ENCODE measurements at places on chromosomes 11 and 22.

GRCh38 chr11:33855500-33855899 is 36.4 kb downstream of the LMO2 start:
- no peak for DNase-seq

DNA sequence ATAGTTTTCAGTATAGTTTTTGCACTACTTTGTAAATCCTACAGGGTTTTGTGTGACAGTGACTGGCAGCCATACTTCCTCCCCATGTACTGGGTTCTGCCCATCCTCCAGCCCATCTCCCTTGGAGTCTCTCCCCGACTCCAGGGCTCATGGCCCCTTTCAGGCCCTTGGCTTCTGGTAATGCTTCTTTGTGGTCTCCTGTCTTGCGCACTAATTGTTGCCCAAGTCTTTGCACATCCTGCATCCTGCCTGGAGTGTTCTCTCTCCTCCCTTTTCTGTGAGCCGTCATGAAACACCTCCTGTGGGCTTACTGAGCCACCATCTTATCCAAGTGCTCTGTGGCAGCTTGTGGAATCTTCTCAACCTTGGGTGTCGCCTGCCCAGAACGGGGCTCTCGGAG is 11.4 kb upstream of the KCNQ1OT1 start:
- no peak for DNase-seq

- DNase-seq = no peak
Observed at GRCh38 chr22:42397332-42398249, 34.6 kb downstream of the NFAM1 start.

DNA sequence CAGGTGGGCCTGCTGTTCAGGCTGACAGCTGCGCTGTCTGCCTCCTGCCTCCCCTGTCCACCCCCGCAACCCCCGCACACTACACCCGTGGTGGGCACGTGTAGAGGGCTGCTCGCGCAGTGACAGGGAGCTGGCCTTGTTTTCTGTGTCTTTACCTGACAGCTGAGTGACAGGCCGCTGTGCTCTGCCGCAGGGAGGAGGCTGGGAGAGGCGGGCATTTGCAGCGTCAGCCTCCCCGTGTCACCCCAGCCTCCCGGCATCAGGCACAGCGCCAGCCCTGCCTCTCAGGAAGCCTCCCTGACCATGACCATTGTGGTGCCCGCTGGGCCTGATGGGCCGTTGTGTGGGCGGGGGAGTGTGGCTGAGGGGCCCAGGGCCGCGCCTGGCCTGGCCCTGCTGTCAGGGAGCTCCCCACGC is 32.0 kb upstream of the RELT start:
- DNase-seq = no peak

- no peak for DNase-seq
Observed at GRCh38 chr11:1825039-1825740, 9.6 kb upstream of the SYT8 start.

- no peak for DNase-seq
Observed at GRCh38 chr11:293852-294661, 5.1 kb downstream of the PGGHG start.

DNA sequence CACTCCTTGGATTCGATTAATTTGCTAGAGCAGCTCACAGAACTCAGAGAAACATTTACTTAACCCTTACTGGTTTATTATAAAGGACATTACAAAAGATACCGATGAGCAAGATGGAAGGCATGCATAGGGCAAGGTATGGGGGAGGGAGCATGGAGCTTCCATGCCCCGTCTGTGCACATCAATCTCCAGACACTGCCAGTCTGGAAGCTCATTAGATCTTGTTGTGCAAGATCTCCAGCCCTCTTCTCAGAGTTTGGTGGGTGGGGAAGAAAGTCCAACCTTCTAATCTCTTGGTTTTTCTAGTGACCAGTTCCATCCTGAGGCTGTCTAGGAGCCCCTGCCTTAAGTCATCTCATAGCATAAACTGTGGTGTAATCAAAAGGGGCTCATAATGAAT is 190.7 kb downstream of the UVRAG start:
- no peak for DNase-seq

DNA sequence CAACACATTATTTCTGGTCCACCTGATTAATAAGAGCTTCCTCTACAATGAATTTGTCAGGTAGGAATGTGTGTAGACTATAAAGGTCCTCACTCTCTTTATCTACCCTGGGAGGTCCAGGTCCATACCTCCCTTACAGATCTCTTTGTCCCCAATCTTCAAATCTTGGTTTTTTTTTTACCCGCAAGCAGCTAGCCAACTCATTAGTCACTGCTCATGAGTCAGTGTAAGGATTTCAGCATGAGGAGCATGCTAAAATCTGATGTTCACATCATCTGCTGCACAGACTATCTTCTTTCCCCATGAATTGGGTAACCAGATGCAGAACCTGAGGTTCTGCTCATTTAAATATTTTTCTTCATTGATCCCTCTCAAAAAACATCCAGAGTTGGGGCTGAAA is 397.0 kb upstream of the ISX start:
- DNase-seq = no peak

- no peak for DNase-seq
Observed at GRCh38 chr11:64068705-64069400, 33.1 kb downstream of the FLRT1 start.

- DNase-seq = no peak
Observed at GRCh38 chr22:27258616-27259172, 542.9 kb downstream of the MN1 start.

DNA sequence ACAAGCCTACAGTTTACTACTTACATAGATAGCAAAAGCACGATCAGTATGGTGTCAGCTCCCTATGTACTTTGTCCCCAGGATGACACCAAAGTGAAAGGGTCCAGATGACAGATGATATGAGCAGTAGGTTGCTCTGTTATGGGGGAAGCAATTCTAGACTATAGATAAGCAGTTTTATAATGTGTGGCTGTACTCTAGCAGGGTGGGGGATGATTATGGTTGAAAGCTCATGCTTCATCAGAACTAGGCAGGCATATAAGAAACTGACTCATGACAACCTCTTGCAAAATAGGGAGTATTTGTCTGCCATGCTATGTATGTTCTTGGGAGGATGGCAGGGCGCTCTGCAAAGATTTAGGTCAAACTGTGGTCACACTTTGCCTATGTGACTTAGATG is 158.2 kb upstream of the ZBED5 start:
- no peak for DNase-seq

- DNase-seq = no peak
Observed at GRCh38 chr22:39728236-39728860, 157.8 kb downstream of the CACNA1I start.

GRCh38 chr11:86627776-86628455 is 44.5 kb downstream of the ME3 start:
- DNase-seq = no peak

GRCh38 chr22:30855677-30856518 is 112.7 kb downstream of the MORC2 start:
- no peak for DNase-seq

DNA sequence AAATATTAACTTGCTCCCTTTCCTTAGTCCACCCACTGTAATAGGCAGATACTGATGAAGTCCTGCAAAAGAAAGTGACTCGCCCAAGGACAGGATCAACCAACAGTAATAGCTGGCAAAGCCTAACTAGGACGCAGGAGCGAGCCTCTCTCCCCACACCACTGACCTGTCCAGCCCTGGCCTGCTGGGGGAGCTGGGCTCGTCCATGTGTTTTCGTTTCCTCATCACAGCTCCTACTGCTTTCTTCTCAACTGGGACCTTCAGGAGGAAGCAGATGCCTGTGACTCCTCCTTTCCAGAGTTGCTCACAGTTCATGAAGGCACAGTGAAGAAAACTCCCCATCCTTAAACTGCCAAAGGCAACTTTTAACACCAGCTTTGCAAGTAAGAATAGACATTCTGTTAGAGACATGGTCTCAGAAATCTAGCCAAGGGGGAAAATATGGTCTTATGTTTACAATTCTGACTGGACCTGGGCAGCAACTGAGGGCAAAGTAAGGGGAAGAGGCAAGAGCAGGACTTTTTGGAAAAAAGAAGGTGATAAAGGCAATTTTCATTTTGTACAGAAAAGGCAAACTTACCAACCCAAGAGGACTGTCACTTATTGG is 11.6 kb upstream of the GPHA2 start:
- DNase-seq = no peak

GRCh38 chr11:115199481-115200069 is 304.6 kb downstream of the CADM1 start:
- no peak for DNase-seq

DNA sequence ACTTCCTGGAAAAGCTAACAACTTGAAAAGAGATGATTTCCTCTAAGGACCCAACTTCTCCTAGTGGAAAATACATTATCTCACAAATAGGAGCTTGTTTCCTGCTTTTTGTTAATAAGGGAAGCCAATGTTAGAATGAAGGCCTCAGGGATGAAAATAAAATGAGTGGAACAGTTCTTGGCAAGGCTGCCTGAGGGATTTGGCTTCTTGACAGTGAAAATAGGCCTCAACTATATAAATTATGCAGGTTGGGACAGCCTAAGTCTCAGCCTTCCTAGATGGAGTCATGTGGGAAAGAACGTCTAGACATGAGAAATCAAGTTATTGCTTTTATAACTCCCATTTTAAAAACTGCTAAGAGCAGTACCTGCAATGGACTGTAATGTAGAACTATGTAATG is 92.8 kb upstream of the FIBIN start:
- no peak for DNase-seq

DNA sequence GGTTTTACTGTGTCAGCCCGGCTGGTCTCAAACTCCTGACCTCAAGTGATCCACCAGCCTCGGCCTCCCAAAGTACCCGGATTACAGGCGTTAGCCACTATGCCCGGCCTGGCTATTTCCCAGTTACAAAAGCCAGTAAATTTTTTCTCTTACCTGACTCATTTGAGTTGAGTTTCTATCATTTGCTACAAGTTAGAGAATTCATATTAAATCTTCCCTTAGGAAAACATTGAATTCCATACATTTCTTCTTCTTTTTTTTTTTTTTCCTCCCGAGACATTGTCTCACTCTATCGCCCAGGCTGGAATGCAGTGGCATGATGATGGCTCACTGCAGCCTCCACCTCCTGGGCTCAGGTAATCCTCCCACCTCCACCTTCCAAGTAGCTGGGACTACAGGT is 26.0 kb downstream of the CHEK2 start:
- no peak for DNase-seq

- no peak for DNase-seq
Observed at GRCh38 chr11:69644071-69644961, 3.4 kb downstream of the CCND1 start.

DNA sequence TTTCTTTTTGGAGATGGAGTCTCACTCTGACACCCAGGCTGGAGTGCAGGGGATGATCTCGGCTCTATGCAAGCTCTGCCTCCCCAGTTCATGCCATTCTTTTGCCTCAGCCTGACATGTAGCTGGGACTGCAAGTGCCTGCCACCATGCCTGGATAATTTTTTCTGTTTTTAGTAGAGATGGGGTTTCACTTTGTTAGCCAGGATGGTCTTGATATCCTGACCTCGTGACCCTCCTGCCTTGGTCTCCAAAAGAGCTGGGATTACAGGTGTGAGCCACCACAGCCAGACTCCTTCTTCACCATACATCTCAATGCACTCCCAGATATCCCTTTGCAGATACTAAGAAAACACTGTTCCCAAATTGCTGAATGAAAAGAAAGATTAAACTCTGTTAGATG is 224.3 kb downstream of the OR4A5 start:
- no peak for DNase-seq

DNA sequence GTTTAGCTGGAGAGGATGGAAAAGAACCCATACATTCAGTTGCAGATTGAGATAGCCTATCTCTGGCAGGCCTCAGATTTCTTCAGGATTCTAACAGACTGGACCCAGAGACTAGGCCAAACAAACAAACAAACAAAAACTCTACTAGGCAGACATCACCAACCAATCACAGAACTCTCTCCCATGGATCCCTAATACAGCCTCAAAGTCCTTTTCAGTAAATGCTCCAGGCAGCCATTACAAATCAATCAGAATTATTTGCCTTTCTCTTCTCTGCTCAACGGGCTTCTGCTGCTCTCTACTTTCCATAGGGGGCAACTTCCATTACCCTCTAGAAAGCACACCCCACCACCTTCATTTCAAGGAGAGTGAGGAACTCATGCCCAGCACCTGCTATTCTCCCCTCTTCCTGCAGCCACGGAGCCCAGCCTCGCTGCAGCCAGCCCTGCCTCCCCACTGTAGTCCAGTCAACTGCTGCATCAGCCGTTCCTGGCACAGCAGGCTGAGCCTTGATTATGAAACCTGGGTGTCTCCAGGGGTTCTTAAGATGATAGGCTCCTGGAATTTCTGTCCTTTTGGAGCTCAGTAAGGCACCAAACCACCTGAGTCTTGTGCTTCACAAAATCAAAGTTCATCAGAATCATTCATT is 19.0 kb upstream of the SMIM35 start:
- no peak for DNase-seq

- DNase-seq = no peak
Observed at GRCh38 chr11:69934861-69935494, 115.8 kb upstream of the FGF3 start.

DNA sequence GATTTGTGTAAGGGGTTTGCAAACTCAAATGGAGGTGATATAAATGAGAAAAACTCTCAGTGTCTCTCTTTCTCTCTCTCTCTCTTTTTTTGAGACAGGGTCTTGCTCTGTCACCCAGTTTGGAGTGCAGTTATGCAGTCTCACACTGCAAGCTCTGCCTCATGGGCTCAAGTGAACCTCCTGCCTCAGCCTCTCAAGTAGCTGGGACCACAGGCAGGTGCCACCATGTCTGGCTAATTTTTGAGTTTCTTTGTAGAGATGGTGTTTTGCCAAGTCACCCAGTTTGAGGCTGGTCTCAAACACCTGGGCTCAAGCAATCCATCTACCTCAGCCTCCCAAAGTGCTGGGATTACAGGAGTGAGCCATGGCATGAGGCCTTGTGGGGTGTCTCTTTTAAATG is 2.9 kb downstream of the BIRC3 start:
- no peak for DNase-seq

DNA sequence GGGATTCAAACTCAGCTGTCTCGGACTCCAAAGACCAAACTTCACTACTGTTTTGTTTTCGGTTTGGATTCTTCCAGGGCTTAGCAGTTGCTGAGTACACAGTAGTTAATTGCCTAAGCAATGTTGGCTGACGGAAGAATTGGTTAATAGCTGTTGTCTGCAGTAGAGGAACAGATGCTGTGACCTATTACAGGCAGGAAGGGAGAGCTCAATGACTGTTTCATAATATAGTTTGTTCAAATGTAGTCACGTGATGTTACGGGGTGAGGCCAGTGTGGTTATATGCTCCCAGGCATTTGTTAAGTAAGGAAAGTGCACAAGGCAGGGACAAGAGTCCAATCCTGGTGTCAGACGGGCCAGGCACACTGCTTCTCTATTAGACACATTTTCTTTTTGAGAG is 222.6 kb upstream of the CCDC90B start:
- DNase-seq = no peak

DNA sequence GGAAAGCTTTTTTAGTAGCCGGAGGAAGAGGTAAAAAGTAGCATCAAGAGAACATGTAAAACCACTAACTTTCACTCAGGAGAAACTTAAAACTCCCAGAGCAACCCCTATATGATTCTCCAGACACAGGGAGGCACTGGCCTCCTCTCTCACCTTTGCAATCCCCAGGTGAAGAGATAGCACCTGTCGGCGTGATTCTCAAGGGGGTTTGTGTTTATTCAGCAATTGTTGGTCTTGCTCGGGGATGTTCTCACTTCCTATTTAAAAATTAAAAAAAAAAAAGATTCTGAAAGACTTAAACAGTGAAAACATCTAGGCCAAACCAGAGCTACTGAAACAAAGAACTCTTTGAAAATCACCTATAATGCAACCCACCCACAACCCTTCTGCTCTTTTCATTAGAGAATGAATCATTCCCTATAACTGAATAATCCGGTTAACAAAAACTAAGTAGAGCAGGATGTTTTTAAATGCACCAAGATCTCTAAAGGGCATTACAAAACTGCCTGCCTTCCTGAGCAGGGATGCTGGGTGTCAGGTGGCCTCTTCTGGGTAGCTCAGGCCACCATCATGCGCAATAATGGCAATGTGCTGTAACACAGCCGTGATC is 24.9 kb downstream of the DHCR7 start:
- no peak for DNase-seq

All from stimulated activated CD8-positive, alpha-beta memory T cell treated with anti-CD3 and anti-CD28 coated beads, Interleukin-12 subunit alpha, Interleukin-12 subunit beta, amount 100 ng/mL, for 4 hours (primary cell).